ENCODE measurements at places on chromosomes 6 and 20. TPM values are rescaled to one million over a fixed set of nuclear protein-coding genes. Genes with fewer than 3 reads are reported as not detected.

Gene JPH2
- not detected for total RNA-seq

Gene EFHC1
- 23.0 TPM for total RNA-seq

Gene HLA-DOB
- not detected for total RNA-seq

Gene EPPIN
- not detected for total RNA-seq

Gene BANF2
- not detected for total RNA-seq
